ENCODE measurements at places on chromosomes 6 and 20. TPM values are rescaled to one million over a fixed set of nuclear protein-coding genes. Genes with fewer than 3 reads are reported as not detected.

GRCh38 chr6:137475103-137475502, 19.1 kb downstream of the OLIG3 start:
- H3K4me1 ChIP-seq = no peaks in the 10 kb centered on the region
- no peaks in the 10 kb centered on the region for H3K36me3 ChIP-seq
- H3K27me3 ChIP-seq = peaks cover 8% of the 10 kb centered on the region
- no peak overlapping the region for H3K4me3 ChIP-seq

DNA sequence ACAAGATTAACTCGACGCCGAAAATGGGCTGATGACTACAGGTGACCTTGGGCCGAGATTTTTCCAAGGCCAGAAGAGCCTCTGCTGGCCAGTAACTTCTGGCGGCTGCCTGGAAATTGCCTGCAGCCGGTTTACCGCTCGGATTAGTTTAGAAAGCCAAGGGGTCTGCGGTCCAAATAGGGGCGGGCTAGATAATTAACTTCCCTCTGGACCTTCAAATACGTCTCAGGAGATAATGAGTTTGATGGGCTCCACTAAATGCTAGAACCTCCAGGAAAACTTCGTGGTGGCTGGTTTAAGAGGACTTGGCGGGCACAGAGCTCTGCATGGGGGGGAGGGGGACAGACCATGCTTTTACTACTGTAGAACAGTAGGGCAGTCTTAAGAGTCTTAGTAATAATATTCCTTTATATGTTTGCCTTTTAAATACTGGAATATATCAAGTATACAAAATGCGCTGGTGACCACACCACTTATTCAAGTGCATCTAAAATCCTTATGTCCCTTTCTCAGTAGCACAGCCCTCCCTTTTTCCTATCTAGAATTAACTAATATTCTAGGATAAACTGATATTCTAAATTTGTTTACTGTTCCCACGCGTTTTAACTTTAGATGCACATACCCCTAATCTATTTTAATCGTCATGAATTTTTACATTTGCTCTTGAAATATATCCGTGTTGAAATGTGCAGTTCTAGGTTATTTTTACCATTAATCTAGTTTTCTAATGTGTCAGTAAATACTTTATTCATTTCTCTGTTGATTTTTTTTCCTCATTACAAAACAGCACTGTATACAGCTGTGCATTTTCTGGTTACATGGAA, 107.5 kb upstream of the PRSS16 start:
- peak overlapping the region; percentile 72 for H3K4me3 ChIP-seq
- H3K36me3 ChIP-seq = peaks cover 4% of the 10 kb centered on the region
- H3K27ac ChIP-seq = peak overlapping the region; percentile 90
- no peak for DNase-seq

DNA sequence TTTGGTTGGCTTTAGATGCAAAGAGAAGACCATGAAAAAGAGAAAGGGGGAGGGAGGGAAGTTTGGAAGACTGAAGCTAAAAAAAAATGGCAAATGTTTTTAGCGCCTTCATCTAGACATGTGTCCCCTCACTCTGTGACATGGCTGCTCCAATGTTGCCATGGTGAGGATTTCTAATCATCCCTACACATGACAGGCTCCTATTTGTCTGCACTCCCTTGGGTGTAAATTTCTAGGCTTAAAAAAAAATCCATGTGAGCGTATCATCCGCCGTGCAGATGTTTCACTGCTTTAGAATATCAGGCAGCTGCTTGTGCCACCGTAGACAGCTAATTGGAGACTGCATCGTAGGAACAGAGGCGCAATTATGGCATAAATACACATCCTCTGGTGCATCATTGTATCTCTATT, 761.1 kb upstream of the MMS22L start:
- no peak overlapping the region for H3K4me3 ChIP-seq
- no peak overlapping the region for H3K27ac ChIP-seq
- peaks cover 4% of the 10 kb centered on the region for H3K27me3 ChIP-seq
- no peaks in the 10 kb centered on the region for H3K4me1 ChIP-seq
- no peaks in the 10 kb centered on the region for H3K36me3 ChIP-seq

DNA sequence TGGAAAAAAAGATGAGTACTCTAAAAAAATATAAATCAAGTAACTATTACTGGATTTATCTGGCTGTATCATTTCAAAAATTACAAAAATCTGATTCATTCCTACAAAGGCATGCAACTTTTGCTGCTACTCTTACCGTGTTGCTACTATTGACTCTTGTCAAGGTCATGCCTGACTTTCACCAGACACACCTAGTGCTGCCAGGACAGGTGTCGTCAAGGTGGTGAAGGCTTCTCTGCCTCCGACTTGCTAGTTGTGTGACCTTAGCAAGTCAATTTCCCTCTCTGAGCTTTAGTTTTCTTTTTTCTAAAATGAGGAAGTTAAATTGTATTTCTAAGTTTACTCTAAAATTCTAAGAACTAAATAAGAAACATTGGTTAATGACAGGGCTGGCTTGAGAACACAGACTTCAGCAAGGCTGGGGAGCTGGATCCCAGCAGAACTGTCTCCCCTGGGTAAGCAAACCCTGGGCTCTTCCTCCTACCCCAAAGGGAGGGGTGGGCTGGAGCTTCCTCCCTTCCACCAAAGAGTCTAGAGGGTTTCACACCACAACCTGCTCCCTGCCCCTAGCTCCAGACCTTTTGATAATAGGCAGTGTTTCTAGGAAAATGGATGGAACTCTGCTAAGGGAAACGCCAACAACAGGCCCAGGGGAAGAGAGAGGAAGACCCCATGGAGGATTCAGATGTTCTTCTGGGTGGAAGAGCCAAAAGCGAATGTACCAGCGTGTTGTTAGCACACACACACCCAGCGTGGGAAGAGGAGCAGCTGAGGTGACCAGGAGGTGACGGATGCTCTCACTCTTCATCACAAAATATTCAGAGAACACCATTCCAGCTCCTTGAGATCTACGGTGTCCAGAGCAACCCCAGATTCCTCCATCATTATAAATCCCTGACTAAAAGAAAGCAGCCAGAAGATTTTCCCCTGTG, 47.9 kb upstream of the CITED2 start:
- no peaks in the 10 kb centered on the region for H3K4me1 ChIP-seq
- H3K27ac ChIP-seq = no peak overlapping the region
- H3K4me3 ChIP-seq = no peak overlapping the region
- DNase-seq = no peak
- H3K27me3 ChIP-seq = no peaks in the 10 kb centered on the region

GRCh38 chr6:29887819-29888776, 54.2 kb upstream of the HLA-A start:
- peak; percentile 95 for DNase-seq
- H3K4me3 ChIP-seq = peak overlapping the region; percentile 66
- peak overlapping the region; percentile 91 for H3K27ac ChIP-seq

- H3K27me3 ChIP-seq = no peaks in the 10 kb centered on the region
- H3K4me1 ChIP-seq = no peaks in the 10 kb centered on the region
- H3K27ac ChIP-seq = no peak overlapping the region
- no peaks in the 10 kb centered on the region for H3K36me3 ChIP-seq
- no peak for DNase-seq
These were observed 78.2 kb upstream of the EEF1E1 start for GRCh38 chr6:8180327-8181159.

DNA sequence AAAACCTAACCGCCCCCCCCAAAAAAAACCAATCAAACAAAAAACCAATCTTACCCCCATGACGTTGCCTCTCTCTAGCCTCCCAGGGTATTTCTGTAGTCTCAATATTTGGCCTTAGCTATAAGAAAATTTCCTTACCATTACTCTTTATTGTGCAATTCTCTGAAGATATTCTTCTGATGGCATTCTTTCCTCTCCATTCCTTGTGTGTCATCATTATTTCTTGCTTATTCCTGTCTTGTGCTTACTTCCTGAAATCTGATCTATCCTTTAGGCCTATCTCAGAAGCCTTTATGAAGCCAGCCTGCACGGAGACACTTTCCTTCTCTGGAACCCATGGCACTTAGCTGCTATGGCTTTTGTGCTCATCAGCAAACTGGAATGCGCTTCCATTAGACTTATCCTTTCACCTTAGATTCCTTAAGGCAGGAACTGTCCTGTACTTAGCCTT, 65.9 kb upstream of the DDR1 start:
- peak overlapping the region; percentile 20 for H3K27ac ChIP-seq
- H3K4me1 ChIP-seq = peaks cover 45% of the 10 kb centered on the region
- H3K36me3 ChIP-seq = no peaks in the 10 kb centered on the region
- no peak for DNase-seq
- H3K27me3 ChIP-seq = no peaks in the 10 kb centered on the region
- H3K4me3 ChIP-seq = no peak overlapping the region

- H3K4me3 ChIP-seq = no peak overlapping the region
- peaks cover 14% of the 10 kb centered on the region for H3K36me3 ChIP-seq
- no peaks in the 10 kb centered on the region for H3K27me3 ChIP-seq
- no peak overlapping the region for H3K27ac ChIP-seq
These were observed 58.4 kb downstream of the SMLR1 start for GRCh38 chr6:130885392-130886192.

- H3K27me3 ChIP-seq = no peaks in the 10 kb centered on the region
- no peaks in the 10 kb centered on the region for H3K36me3 ChIP-seq
- no peak overlapping the region for H3K4me3 ChIP-seq
- H3K4me1 ChIP-seq = no peaks in the 10 kb centered on the region
- no peak for DNase-seq
- no peak overlapping the region for H3K27ac ChIP-seq
These were observed 225.5 kb downstream of the EYA4 start for GRCh38 chr6:133466680-133467079.

DNA sequence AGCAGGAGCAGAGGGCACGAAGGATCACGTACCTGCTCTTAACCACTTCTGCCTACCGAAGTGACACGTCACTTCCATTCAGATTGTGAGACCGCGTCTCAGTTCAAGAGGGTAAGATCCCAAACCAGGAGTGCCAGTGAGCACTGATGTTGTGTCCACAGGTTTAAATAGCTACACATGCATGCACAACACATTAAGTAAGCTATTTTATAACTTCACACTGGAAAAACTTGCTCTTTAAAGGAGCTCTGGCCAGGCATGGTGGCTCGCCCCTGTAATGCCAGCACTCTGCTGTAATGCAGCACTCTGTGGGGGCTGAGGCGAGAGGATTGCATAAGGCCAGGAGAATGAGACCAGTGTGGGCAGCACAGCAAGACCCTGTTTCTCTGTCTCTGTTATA, 21.1 kb downstream of the ABHD12 start:
- no peak for DNase-seq
- H3K4me3 ChIP-seq = no peak overlapping the region
- no peaks in the 10 kb centered on the region for H3K36me3 ChIP-seq
- H3K27ac ChIP-seq = no peak overlapping the region
- no peaks in the 10 kb centered on the region for H3K27me3 ChIP-seq

DNA sequence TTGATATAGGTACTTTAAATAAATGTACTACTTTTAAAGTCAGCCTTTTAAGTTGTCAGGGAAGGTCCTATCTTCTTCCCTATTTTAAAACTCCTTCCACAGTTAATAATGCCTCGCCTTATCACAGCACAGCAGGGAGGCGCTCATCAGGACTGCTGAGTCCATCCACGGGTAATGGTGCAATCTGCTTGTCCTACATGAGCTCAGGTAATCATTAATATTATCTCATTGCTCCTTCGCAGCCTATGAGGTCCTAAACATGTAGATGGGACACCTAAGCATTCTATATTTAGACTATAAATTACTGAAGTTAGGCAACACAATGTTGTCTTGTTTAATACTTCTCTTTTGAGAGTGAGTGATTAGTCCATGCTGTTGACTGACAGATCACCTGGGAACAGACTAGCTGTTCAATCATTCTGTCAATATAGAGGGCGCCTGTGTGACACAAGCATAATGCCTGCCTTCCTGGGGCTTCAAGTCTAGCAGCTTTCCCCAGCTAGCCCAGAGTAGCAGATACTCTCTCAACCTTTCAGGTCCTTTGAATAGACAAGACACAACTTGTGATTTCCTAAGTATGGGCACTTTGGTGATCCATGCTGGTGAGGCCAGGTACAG, 91.0 kb downstream of the FYN start:
- DNase-seq = no peak
- peaks cover 33% of the 10 kb centered on the region for H3K4me1 ChIP-seq
- H3K36me3 ChIP-seq = no peaks in the 10 kb centered on the region
- peak overlapping the region; percentile 16 for H3K27ac ChIP-seq
- no peak overlapping the region for H3K4me3 ChIP-seq

- H3K36me3 ChIP-seq = no peaks in the 10 kb centered on the region
- no peaks in the 10 kb centered on the region for H3K27me3 ChIP-seq
- H3K4me1 ChIP-seq = no peaks in the 10 kb centered on the region
- no peak for DNase-seq
These were observed 336.3 kb upstream of the PTCHD4 start for GRCh38 chr6:48447251-48447650.

GRCh38 chr6:106046116-106046853, 39.9 kb upstream of the PRDM1 start:
- no peak overlapping the region for H3K27ac ChIP-seq
- H3K4me1 ChIP-seq = no peaks in the 10 kb centered on the region
- H3K4me3 ChIP-seq = no peak overlapping the region
- no peak for DNase-seq
- H3K36me3 ChIP-seq = no peaks in the 10 kb centered on the region
- H3K27me3 ChIP-seq = no peaks in the 10 kb centered on the region

Gene ZNF165
- total RNA-seq = 2.2 TPM

Gene CFAP61
- 8.6 TPM for total RNA-seq

Gene RWDD2A
- total RNA-seq = 3.9 TPM

Gene CNKSR3
- 9.5 TPM for total RNA-seq

Gene LCA5
- total RNA-seq = 7.1 TPM

Gene BLOC1S5
- 11.8 TPM for total RNA-seq

Gene SRMS
- not detected for total RNA-seq

Gene PDYN
- total RNA-seq = not detected

Measured in lower lobe of right lung (tissue), 2 donors.